ENCODE measurements at places on chromosomes 1 and 21.

GRCh38 chr1:221810406-221810805, 68.5 kb upstream of the DUSP10 start:
- DNase-seq = no peak

DNA sequence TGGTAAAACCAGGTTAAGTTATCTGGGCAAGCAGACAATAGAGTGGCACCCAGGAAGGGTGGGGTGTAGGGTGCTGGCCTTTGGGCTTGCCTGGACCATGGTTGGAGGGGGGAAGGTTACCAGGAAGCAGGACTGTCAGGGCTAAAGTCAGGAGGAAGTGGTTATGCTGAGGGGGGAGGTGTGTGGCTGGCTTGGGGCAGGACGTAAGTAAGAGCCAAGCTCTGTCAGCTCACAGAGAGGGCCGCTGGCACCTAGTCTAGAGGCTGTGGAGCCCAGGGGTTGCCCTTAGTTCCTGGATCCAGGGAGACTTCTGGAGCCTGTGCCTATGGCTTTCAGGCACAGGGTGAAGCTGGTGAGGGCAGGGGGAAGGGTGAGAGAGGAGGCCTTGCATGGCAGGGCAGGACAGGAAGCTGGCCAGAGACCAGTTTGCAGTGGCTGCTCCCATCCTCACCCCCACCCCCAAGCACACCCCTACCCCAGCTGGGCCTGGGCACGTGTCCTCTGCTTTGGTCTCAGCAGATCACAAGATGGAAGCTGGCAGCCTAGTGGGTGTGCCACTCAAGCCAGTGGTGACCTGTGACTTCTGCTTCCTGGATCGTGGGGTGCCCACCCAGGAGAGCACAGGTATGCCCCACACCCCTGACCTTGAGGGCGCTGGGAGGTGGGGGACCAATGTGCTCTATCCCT, 20.5 kb upstream of the SMYD3 start:
- DNase-seq = no peak

- no peak for DNase-seq
These were observed 36.9 kb upstream of the ST6GALNAC5 start for GRCh38 chr1:76830373-76830772.

GRCh38 chr1:181141431-181141910, 53.0 kb downstream of the IER5 start:
- peak; percentile 10 for DNase-seq

DNA sequence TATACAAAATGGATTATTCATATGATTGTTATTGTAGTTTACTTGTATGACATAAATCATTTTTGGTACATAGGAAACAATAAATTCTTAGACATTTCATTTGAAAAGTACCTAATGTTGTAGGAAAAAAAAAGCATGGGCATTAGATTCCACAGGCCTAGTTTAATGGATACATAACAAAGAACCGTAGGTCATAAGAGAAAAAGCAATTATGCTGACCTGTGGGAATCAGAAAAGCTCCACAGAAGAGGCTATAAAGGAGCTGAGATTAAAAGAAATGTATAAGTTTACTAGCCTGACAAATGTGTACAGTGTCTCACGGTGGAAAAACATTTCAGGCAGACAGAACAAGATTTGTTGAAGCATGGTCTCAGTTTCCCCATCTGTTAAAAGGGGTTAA, 3.7 kb downstream of the DEPDC1 start:
- DNase-seq = no peak

- no peak for DNase-seq
These were observed 9.8 kb downstream of the CLCC1 start for GRCh38 chr1:108953452-108953851.

DNA sequence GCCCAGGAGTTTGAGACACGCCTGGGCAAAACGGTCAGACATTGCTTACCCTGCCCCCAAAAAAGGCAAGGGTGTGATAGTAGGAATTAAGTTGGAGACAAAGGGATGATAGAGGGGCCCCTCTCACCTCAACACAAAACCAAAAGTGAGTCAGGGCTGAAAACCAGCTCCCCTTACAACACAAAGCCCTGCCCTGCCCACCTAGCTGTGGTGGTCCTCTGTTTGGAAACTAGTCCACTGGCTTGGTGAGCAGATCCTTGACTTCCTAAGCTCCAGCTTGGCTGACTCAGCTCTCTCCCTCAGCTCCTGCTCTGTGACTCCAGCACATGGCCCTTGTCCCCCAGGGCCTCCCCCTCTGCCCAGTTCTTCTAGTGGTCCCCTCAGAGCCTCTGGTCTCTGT, 603.8 kb downstream of the PTPRC start:
- DNase-seq = no peak

DNA sequence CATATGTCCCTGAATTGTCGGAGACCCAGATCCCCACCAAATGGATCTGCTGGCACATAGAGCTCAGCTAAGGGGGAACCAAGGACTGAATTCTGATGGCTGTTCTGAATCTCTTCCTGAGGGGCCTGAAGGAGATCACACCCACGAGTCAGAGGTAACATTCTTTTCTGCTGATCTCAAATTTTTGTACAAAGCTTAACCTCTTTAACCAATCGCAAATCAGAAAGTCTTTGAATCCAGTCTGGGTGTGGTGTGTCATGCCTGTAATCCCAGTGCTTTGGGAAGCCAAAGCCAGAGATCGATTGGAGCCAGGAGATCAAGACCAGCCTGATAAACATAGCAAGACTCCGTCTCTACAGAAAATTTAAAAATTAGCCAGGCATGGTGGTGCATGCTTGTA, 62.8 kb upstream of the PRRC2C start:
- DNase-seq = no peak

DNA sequence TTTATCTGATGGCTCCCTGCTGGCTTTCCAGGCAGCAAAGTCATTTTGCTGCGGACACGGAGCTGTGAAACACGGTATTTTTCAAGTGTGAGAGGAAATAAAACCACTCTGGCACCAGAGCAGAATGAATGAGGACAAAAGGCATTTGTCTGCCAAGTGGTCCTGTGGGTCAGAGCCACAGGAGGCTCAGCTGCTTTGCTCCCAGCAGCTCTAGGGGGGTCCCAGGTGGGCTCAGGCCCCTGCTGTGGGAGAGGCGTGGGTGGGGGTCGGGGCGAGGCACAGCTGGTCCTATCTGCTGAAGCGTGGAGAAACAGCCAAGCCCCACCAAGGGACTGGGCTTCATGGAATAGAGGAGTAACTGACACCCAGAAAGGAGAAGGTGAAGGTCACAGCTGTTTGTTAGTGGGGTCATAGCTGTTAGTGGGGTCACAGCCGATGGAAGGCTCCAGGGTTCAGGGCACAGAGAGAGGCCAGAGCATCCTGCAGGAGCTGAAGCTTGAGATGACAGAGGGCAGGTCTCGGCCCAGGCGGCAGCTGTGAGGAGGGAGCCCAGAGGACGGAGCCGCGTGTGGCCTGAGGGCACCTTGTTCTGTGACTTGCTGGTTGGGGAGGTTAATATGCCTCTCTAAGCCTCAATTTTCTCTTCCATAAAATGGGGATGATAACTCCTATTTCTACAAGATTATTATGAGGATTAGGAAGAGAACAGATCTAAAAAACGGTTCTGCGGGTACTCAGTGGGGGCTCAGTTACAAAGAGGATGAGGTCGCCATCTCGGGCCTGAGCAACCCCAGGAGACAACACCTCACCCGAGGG, 7.1 kb downstream of the KIF17 start:
- no peak for DNase-seq

GRCh38 chr1:31761883-31762282, 2.3 kb downstream of the ADGRB2 start:
- no peak for DNase-seq

DNA sequence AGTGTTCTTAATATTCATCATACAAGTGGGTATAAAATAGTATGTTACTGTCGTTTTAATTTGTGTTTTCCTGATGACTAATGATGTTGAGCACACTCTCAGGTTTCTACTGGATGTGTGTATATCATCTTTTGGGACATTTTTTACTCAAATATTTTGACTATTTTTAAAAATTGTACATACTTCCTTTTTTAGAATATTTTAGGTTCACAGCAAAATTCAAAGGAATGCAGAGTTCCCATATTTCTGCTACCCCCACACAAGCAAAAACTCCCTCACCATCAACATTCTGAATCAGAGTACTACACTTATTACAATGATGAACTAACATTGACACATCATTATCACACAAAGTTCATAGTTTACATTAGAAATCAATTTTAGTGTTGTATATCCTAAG, 114.5 kb downstream of the DPYD start:
- DNase-seq = no peak

- DNase-seq = no peak
These were observed 4.0 kb upstream of the ZBTB18 start for GRCh38 chr1:244046907-244047611.

DNA sequence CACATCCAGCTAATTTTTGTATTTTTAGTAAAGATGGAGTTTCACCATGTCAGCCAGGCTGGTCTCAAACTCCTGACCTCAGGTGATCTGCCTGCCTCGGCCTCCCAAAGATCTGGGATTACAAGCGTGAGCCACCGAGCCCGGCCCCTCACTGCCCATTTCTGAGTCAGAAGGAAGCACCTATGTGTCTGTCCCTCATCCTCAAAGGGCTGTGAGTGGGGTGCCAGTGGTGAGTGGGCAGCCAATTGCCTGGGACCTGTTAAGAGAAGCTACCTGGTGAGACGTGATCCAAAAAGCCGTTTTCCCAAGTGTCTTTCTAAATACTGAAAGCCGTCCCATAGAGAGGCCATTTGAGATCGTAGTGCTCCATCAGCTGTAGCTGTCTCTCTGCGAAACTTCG, 27.1 kb upstream of the PDXK start:
- DNase-seq = no peak

GRCh38 chr1:155313261-155313660, 4.6 kb downstream of the FDPS start:
- DNase-seq = no peak

GRCh38 chr1:222127096-222127495, 385.2 kb upstream of the DUSP10 start:
- DNase-seq = no peak

DNA sequence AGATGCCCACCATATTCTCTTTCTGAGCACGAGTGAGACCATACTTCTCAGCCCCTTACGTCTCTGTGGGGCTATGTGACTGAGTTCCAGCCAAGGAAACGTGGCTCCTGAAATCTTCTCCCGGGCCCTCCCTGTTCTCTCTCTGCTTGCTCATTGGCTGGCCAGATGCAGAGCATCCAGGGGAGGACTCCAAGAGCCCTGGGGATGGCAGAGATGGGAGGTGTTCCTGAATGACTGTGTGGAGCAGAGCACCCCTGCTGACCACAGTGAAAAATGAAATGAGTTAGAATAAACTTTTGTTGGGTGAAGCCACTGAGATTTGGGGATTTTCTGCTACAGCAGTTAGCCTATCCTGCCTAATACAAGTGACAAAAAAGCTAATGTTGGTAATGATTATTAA, 23.8 kb downstream of the KIAA0040 start:
- no peak for DNase-seq

DNA sequence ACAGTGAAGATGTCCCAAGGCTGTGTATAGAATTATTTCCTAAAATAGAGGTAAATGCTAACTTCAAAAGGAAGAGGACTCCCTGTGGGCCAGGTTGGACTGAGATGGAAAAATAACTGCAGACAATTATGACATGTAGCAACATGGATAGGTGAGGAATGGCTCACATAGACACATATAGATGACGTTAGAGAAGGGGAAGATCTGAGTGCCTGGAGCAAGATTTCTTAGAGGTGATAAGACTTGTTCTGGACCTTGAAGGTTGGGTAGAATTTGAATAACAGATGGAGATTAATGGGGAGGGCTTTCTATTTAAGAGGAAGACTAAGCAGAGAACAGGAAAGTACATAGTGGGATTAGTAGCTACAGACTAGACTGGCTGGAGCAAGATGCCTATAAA, 76.9 kb downstream of the C1orf21 start:
- DNase-seq = no peak

DNA sequence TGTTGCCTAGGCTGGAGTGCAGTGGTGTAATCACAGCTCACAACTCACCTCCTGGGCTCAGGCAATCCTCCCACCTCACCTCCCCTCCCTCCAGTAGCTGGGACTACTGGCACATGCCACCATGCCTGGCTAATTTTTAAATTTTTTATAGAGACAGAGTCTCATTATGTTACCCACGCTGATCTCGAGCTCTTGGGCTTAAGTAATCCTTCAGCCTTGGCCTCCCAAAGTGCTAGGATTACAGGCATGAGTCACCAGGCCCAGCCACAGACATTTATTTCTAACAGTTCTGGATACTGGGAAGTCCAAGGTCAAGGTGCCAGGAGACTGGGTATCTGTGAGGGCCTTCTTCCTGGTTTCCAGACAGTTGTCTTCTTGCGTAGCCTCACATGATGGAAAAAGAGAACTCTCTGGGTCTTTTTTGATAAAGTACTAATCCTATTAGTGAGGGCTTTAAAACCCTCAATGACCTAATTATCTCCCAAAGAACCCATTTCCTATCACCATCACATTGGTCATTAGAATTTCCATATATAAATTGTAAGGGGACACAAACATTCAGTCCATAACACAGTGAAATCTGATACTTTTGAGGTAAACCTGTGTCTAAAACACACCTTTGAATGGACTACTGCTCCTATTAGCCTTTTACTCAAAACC, 67.9 kb downstream of the PHACTR4 start:
- no peak for DNase-seq

DNA sequence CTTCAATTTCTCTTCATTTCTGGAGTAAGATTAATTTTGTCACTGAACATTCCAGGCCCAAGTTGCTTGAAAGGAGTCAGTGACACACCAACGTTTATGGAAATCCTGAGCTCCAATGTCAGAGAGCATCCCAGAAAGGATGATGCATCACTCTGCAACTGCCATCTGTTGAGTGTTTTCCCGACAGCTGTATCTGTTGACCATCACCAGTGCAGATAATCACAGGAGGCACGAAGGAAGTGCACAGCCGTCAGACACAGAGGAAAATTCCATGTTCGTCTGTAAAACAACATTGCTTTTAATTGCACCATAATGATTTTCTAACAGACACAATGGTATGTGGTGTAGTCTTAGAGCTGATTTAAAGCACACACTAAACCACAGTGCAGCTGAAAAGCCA, 376.7 kb upstream of the ADGRL2 start:
- no peak for DNase-seq

- DNase-seq = no peak
These were observed 41.3 kb upstream of the TACSTD2 start for GRCh38 chr1:58618303-58618702.

- DNase-seq = no peak
These were observed 8.8 kb downstream of the FMO1 start for GRCh38 chr1:171256940-171257606.

DNA sequence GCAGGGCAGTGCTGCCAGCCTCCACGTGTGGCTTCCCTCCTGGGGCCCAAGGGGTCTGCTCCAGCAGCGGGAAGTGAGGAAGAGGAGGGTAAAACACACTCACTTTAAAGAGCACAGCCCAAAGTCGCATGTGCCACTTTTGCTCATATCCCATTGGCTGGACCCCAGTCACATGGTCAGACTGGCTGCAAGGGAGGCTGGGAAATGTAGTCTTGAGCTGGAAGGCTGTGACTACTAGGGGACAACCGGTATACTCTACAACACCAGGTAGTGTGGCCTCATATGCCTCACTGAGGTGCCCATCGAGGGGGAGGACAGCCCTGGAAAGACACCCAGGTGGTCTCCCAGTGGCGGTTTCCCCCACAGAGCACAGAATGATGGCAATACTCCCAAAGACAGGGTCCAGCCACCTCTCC, 45.2 kb downstream of the CAMK2N1 start:
- no peak for DNase-seq

Measured in stimulated activated CD4-positive, alpha-beta T cell treated with anti-CD3 and anti-CD28 coated beads, Interleukin-15, amount 100 ng/mL, for 1 hour (primary cell).